ENCODE measurements at places on chromosomes 2 and 18.
A peak's percentile ranks its signal among the peaks of the same experiment; 100 is the strongest.

DNA sequence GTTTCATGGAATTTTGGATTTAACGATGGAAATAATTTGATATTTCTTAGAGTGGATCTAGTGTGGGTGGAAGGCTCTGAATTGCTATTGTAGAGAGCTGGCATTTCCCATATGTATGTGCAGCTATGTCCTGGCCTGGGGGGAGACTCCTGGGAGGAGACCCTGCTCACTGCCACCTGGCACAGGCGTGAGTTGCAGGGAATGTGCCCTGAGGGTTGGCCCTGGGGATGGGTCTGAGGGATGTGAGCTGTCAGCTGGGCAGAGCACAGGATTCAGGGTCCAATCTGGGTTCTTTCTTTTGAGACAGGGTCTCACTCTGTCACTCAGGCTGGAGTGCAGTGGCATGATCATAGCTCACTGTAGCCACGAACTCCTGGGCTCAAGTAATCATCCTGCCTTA, 120.2 kb downstream of the CLIP4 start:
- no peak for DNase-seq

- DNase-seq = no peak
Observed at GRCh38 chr18:5693699-5694294, 150.0 kb upstream of the EPB41L3 start.

DNA sequence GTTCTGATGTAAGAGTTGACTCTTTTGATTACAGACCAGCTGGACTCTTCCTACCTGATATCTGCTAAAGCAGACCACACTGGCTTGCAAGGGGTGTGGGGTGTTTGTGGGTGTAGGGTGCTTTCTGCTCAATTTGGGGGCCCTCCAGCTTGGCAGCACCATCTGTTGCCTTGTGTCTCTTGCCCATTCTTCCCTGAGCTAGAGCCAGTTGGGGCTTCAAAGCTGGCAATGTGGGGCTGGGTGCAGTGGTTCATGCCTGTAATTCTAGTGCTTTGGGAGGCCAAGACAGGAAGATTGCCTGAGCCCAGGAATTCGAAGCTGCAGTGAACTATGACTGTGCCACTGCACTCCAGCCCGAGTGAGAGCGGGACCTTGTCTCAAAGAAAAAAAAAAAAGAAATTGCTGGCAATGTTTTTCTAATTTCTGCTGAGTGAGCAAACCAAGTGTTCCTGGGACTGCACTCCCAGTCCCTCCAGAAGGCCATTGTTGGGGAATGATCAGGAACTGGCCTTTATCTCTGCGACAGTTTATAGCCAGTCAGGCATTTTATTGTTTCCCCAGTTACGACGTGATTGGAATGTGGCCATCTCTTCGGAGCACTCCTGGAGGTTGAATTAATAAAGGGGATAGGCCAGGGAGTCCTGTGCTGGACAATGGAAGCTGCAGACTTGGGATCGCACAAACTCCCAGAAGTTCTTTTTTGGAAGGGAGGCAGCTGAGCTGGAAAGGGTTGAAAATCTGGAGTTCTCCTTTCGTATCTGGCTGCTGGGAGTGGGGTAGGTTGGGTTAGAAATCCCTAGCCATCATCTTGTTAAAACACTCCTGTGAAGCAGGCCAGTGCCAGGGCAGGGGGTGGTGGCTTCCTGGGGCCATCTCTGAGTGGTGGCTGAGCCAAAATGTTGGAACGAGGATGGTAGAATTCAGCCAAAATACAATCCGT, 57.2 kb downstream of the LIPG start:
- DNase-seq = no peak

DNA sequence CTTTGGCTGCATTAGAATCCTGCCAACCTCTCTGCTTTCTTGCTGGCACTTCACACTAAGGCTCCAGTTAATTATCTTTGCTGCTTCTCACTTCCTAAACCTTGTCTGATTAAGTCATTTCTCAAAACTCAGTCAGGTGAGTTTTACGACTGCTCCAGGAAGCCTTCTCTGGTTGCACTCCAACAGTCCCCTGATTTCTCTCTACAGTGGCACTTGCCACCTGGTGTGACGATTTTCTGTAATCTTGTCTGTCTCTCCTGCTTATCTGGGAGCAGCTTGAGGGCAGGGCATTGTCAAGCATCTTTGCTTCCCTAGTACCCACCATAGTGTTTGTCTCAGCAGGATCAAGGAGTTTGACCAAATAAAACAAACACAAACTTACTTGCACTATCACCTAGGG, 10.4 kb upstream of the GATA6 start:
- DNase-seq = no peak

DNA sequence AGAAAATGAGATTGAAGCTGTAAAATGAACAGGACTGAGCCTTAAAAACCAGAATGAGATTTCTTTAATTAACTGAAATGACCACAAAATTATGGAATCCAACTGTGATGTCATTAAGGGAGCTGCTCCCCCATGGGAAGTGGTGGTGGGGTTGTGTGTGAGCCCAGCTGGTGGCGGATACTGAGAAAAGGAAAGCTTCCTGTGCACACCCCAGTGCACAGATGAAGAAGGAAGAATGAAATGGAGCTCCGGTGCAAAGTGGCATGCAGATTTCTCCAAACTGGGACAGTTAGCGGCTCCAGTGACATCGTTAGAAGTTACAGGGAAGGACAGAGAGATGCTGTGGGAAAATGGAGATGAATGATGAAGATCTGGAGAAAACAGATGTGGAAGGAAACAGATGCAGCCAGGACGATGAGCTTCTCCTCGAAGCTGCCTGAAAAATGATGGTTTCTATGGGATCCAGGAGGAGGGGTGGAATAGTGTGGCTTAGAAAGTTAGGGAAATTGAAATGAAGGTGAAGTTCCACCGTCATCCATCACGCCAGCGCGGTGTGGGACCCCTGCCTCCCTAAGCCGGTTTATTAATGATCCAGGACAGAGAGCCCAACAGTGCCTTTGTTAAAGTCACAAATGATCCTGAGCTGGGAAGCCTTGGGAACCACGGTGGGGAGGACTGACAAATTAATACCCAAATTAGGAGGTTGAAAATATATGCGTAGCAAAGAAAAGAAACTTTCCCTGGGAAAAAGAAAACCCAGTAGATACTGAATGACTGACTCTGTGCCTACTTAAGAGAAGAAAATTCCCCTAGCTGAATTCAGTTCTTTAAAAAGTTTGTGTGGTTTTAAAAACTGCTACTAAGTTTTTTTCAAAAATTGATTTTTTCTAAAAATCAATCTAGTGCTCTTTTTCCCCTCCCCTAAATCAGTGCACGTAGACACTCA, 77.2 kb downstream of the TSN start:
- DNase-seq = no peak

DNA sequence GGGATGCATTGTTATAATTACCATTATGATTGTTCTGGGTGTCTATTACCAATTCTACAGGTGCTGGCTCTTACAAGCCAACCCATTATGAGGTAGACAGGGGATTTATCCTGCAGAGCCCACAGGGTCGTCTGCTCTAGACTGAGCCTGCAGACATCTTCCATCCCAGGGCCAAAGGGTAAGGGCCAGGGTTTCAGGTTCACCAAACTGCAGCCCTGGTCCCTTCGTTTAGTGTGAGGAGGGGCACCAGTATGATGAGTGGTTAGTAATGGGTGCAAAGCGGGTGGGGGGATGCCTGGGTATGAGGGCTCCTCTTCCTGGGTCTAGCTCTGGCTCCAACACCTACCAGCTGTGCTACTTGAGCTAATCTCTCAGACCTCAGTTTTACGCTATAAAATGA, 1.2 kb upstream of the ARID5A start:
- DNase-seq = no peak

- DNase-seq = peak; percentile 34
Observed at GRCh38 chr18:907115-907884, 2.6 kb downstream of the ADCYAP1 start.

DNA sequence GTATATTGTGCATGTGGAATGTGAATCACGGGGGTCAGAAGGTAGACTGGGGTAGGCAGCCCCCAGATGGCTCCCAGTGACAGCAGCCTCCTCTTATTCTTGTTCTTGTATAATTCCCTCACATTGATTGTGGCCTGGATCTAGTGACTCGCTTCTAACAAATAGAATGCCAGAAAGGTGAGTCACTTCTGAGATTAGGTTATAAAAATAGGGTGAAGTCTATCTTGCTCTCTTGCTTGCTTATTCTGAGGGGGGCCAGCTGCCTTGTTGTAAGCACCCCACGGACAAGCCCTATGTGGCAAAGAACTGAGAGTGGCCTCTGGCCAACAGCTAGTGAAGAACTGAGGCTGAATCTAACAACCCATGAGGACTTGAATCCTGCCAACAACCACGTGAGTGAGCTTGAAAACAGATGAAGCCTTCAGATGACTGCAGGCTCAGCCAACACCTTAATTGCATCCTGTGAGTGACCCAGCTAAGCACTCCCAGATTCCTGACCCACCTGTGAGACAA, 15.6 kb upstream of the RMND5A start:
- no peak for DNase-seq

GRCh38 chr2:235734688-235735231, 240.9 kb downstream of the AGAP1 start:
- no peak for DNase-seq

GRCh38 chr2:112821682-112822081, 14.9 kb downstream of the IL1B start:
- DNase-seq = no peak

- DNase-seq = no peak
Observed at GRCh38 chr2:96202152-96202854, 6.3 kb downstream of the STARD7 start.

GRCh38 chr2:206533977-206534376, 90.6 kb downstream of the ADAM23 start:
- DNase-seq = no peak

DNA sequence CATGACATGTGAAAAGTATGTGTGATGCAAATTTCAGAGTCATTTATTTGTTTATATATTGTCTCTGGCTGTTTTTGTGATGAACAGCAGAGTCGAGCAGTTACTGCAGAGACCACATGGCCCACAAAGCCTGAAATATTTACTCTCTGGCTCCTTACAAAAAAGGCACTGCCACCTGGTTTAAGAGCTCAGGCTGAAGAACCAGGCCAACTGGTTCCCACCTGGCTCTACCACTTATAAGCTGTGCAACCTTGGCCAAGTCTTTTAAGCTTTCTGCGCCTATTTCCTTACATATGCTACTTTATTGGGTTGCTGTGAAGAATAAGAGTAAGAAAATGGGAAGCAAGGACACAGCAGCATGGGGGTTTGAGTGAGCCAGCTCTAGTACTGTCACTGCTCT, 207.6 kb downstream of the L3MBTL4 start:
- no peak for DNase-seq

- no peak for DNase-seq
Observed at GRCh38 chr2:54876764-54877163, 153.3 kb downstream of the EML6 start.

DNA sequence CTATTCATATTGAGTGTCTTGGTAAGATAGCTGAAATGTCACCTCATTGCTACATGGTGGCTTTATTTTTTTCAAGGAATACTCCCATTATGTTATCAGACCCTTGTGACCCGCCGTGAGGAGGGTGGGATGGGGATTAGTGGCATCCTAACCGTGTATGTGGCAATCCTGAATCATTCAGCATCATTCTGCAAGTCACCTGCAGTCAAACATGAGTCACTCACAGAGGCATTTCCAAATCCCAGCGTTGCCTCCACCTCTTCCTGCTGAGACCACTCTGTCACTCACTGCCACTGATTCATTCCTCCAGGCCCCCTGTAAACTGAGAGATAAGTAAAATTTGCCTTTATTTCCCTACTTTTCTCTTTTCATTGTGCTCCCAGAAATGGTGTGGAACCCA, 307.4 kb upstream of the KLHL29 start:
- DNase-seq = no peak

DNA sequence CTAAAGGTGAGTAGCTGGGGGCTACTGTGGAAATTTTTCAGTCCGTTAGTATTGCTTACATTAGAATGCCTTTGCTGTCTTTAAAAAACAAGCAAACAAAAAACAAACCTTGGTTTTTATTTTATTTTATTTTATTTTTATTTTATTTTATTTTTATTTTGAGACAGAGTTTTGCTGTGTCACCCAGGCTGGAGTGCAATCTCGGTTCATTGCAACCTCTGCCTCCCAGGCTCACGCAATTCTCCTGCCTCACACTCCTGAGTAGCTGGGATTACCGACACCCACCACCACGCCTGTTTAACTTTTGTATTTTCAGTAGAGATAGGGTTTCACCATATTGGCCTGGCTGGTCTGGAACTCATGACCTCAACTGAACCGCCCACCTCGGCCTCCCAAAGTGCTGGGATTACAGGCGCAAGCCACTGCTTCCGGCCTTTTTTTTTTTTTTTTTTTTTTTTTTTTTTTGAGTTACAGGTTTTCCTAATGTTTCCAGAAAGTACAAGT, 732.6 kb downstream of the KCNJ3 start:
- DNase-seq = no peak

- DNase-seq = no peak
Observed at GRCh38 chr2:16162491-16163040, 222.2 kb downstream of the MYCN start.

- DNase-seq = no peak
Observed at GRCh38 chr2:11145350-11145749, 9.9 kb upstream of the SLC66A3 start.

GRCh38 chr2:229489016-229489415, 217.9 kb upstream of the PID1 start:
- no peak for DNase-seq
